K562 (cell line): ENCODE measurements at places on chromosomes 16 and 17.

DNA sequence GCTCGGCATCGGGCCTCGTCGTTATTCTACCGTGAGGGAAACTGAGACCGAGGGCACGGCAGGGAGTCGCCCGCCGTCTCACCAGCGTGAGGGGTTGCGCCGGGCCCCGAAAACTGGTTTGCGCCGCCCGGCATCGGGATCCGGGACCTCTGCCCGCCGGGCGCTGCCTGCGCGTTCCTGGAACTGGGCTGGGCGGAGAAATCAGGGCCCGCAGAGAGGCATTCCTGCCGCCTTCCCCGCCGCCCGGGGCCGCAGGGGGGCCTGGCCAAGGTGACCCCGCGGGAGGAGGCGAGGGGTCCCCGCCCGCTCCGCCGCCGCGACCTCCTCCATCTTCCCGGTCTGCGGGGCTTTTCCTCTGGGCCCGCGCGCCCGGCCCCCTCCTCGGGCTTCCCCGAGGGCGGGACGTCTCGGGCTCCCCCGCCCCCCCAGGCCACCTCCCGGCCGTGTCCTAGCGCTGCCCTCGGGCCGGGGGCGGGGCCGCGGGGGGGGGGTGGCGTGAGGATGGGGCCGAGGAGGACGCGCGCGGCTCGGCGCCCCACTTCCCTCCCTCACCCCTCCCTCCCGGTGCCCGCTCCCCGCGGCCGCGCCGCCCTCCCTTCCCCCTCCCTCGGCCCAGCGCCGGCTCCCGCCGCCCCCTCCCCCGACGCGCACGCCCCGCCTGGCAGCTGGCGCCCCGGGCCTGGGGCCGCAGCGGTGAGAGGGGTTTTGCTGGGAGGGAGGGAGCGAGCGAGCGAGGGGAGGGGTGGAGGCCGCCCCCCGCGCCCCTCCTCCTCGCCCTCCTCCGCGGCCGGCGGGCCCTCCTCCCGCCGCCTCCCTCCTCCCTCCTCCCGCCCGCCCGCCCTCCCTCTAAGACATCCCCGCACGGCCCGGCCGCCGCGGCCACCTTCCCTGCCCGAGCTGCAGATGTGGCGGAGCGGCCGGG is at the start of gene GLIS2:
Gene GLIS2 (plus strand): TSS at position 882 of the 922 bp plus-strand sequence. CDS start 16,214 bp downstream, outside the sequence.
- no peaks in the 10 kb centered on the region for H3K36me3 ChIP-seq
- H3K27ac ChIP-seq = peak within 1 kb of the TSS; percentile 56; the same call in 1 of the 3 replicates
- DNase-seq = peak; percentile 85
- H3K4me1 ChIP-seq = peaks cover 56% of the 10 kb centered on the region
- peak within 1 kb of the TSS; percentile 54 for H3K4me3 ChIP-seq

GRCh38 chr17:1593630-1593931 is 31.0 kb upstream of the PITPNA start:
- H3K27me3 ChIP-seq = no peaks in the 10 kb centered on the region
- DNase-seq = no peak
- no peak overlapping the region for H3K27ac ChIP-seq
- H3K4me3 ChIP-seq = no peak overlapping the region

DNA sequence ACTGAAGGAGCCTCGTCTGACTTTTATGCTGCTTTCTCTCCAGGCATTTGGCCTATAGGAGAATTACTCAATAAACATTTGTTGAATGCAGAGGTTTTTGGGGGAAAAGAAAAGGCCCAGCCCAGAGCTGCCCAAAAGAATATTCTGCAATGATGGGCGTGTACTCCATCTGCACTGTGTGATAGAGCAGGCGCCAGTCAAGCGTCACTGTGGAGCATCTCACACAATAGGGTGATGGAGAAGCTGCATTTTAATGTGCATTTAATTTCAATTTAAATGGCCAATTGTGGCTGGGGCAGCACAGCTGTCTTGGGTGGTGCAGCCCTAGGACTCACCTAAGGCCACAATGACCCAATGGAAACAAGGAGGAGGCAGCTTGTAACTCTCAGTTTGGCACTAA is 20.6 kb downstream of the GLYR1 start:
- H3K4me1 ChIP-seq = no peaks in the 10 kb centered on the region
- no peak overlapping the region for H3K27ac ChIP-seq
- H3K4me3 ChIP-seq = no peak overlapping the region

DNA sequence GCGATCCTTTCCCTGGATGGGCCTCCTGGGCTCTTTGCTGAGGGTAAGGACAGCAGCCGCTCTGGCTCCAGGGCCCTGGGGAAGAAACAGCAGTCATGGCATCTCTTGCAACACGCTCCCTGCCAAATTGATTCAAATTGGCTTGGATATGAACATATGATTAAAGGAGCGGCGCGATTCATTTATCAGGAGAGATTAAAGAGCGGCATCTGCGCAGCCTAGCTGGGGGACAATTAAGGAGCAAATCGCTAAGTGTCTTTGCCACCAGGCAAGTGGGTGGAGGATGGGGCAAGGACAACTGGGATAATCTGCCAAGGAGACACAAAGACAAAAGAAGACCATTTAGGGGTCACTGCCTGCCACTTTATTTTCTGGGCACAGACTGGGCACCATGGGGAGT is 27.8 kb downstream of the PIPOX start:
- peaks cover 1% of the 10 kb centered on the region; the same call in 1 of the 3 replicates for H3K27me3 ChIP-seq
- H3K27ac ChIP-seq = no peak overlapping the region
- H3K4me3 ChIP-seq = no peak overlapping the region
- no peaks in the 10 kb centered on the region for H3K36me3 ChIP-seq

GRCh38 chr16:21698169-21699032 is 34.6 kb downstream of the OTOA start:
- no peak for DNase-seq
- no peaks in the 10 kb centered on the region; the same call in 1 of the 2 replicates for H3K27me3 ChIP-seq
- H3K4me3 ChIP-seq = no peak overlapping the region
- no peaks in the 10 kb centered on the region for H3K4me1 ChIP-seq
- H3K27ac ChIP-seq = no peak overlapping the region

- no peaks in the 10 kb centered on the region for H3K4me1 ChIP-seq
- DNase-seq = no peak
- no peak overlapping the region for H3K4me3 ChIP-seq
These were observed 417.1 kb upstream of the CDH11 start for GRCh38 chr16:65538976-65539375.

DNA sequence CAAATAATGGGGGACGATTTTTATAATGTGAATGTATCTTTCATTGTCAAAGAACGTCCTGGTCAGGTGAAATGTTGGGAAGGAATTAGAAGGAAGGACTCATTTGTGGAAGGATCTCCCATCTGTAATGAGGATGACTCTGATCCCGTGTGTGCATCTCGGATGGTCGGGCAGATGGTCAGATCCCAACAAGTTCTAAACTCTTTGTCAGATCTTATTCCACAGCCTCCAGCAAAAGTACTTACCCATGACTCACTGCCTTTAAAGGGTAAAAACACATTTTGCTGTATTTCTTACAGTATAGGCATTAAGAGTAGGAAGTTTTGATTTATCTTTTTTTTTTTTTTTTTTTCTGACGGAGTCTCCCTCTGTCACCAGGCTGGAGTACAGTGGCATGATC is 539 bp upstream of the KRTAP4-8 start:
- peaks cover 7% of the 10 kb centered on the region; the same call in 1 of the 2 replicates for H3K27me3 ChIP-seq
- DNase-seq = no peak
- H3K4me1 ChIP-seq = no peaks in the 10 kb centered on the region
- no peak overlapping the region for H3K4me3 ChIP-seq
- H3K27ac ChIP-seq = no peak overlapping the region

DNA sequence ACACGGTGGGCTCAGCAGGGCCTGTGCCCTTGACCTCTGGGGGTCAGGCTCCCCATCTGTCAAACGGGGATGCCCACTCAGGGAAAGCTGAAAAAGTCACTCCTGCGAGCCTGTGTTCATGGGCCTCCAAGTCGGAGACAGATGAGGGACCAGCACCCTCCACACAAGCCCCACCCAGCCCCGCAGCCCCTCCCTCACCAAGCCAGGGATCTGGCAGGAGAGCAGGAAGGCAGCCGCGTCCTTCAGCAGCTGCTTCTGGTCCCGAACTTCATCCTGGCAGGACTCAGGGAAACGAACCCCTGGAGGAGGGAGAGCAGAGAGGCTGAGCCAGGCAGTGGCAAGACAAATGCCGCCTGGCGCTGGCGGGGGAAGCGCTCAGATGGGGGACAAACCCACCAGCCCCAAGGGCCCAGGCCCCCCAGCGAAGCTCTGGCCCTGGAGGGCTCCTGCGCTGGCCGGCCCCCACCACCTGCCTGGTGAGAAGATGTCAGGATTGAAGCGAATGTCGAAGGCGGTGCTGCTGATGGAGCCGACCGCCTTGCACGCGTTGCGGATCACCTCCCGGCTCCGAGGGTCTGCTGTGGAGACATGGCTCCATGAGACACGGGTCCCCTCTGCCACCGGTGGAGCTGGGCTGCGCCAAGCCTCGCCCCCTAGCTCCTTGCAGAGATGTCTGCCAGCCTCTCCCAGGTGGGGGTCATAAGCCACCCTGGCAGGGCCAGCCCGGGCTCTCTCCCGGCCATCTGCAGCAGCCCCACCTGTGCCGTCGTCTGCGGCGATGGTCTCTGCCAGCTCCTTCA is 15.4 kb downstream of the CLUH start:
- no peak overlapping the region for H3K4me3 ChIP-seq
- no peaks in the 10 kb centered on the region for H3K27me3 ChIP-seq
- H3K4me1 ChIP-seq = no peaks in the 10 kb centered on the region
- no peak for DNase-seq

GRCh38 chr16:65547772-65548446 is 426.0 kb upstream of the CDH11 start:
- DNase-seq = no peak
- no peak overlapping the region for H3K4me3 ChIP-seq
- H3K36me3 ChIP-seq = no peaks in the 10 kb centered on the region
- H3K27ac ChIP-seq = no peak overlapping the region

DNA sequence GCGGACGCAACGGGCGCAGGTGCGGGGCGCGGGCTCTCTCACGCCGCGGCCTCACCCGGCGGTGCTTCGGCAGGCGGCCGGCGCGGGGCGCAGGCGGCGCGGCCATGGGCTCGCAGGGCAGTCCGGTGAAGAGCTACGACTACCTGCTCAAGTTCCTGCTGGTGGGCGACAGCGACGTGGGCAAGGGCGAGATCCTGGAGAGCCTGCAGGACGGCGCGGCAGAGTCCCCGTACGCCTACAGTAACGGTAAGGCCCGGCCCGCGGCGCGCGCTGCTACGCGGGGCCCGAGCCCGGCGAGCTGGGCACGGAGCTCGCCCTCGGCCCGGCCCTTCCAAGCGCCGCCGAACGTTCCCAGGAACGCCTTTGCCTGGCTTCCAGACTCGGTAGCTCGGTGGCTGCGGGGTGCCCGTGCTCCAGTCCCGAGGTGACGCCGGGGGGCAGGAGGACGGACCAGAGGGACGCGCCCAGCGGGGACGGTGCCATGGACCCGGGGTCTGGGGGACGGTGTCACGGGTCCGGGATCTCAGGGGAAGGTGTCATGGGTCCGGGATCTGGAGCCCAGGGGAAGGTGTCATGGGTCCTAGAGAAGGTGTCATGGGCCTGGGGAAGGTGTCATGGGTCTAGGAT is 435 bp downstream of the RAB40C start:
- peaks cover 18% of the 10 kb centered on the region; the same call in 2 of the 3 replicates for H3K4me1 ChIP-seq
- DNase-seq = peak; percentile 39
- H3K27me3 ChIP-seq = no peaks in the 10 kb centered on the region

- no peak overlapping the region for H3K27ac ChIP-seq
- peaks cover 52% of the 10 kb centered on the region; the same call in 2 of the 3 replicates for H3K36me3 ChIP-seq
- DNase-seq = no peak
These were observed 3.4 kb downstream of the LCAT start for GRCh38 chr16:67940446-67941089.

- no peak overlapping the region for H3K27ac ChIP-seq
- H3K36me3 ChIP-seq = peaks cover 56% of the 10 kb centered on the region; the same call in 2 of the 3 replicates
- H3K4me1 ChIP-seq = no peaks in the 10 kb centered on the region; the same call in 1 of the 2 replicates
- DNase-seq = no peak
- H3K4me3 ChIP-seq = no peak overlapping the region
- H3K27me3 ChIP-seq = no peaks in the 10 kb centered on the region
These were observed 13.6 kb downstream of the SMG6 start for GRCh38 chr17:2289878-2290478.

DNA sequence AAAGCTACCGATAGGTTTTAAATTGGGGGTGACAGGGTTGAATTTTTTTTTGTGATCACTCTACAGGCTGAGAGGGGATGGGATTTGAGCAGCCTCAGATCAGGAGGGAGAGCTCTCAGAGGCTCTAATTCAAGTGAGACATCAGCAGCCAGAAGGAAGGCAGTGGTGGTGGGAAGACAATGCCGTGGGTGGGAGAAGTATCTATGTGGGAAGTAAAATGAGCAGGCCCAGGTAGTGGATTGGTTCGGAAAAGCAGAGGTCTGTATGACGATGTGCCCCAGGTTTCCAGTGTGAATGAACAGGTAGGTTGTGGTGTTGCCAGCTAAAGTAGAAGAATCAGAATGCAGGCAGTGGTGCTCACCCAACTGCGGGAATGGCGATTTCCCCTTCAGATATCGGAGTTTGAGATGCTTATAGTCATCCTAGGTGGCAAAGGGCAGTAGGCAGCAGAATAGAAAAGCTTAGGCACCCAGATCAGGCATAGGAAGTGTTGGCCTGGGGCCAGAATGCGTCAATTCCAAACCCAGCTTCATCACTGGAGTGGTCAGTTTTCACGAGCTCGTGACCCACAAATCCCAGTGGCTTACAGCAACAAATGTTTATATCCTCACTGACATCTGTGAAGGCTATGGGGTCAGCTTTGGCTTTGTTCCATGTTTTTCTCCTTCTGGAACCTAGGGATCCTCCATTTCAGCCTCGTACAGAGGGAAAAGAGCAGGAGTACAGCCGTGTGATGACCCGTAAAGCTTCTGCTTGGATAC is 24.0 kb downstream of the MEOX1 start:
- H3K4me1 ChIP-seq = no peaks in the 10 kb centered on the region
- no peak overlapping the region for H3K27ac ChIP-seq
- no peaks in the 10 kb centered on the region for H3K36me3 ChIP-seq
- no peak overlapping the region for H3K4me3 ChIP-seq

GRCh38 chr17:44071198-44071520 is 624 bp downstream of the G6PC3 start:
- H3K4me1 ChIP-seq = peaks cover 41% of the 10 kb centered on the region
- H3K4me3 ChIP-seq = peak overlapping the region; percentile 62
- peaks cover 23% of the 10 kb centered on the region; the same call in 2 of the 3 replicates for H3K36me3 ChIP-seq
- DNase-seq = no peak
- peak overlapping the region; percentile 84 for H3K27ac ChIP-seq

DNA sequence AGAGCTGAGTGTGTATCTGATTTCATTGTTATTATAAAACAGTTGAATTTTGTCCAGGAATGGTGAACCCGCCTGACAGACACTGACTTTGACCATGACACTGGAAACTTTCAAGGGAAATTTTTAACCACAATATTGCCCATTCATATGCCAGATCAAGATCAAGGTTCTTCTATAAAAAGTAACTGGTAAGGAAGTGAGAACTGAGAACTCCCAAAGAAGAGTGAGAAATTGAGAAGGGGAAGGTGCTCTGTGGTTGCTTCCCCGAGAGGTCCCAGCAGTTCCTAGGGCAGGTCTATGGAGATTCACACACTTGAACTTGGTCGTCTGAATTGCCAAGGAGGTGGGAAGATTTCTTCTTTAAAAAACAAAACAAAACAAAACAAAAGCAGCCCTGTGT is 27.3 kb downstream of the SLC6A4 start:
- no peak for DNase-seq
- peaks cover 32% of the 10 kb centered on the region for H3K27me3 ChIP-seq
- peaks cover 4% of the 10 kb centered on the region; the same call in 1 of the 2 replicates for H3K4me1 ChIP-seq

- H3K27me3 ChIP-seq = no peaks in the 10 kb centered on the region
- no peaks in the 10 kb centered on the region for H3K36me3 ChIP-seq
- no peak overlapping the region for H3K27ac ChIP-seq
These were observed 29.7 kb downstream of the RAI1 start for GRCh38 chr17:17710728-17711541.

GRCh38 chr17:50636804-50637195 is 2.1 kb downstream of the ABCC3 start:
- DNase-seq = no peak
- H3K4me3 ChIP-seq = no peak overlapping the region
- H3K4me1 ChIP-seq = peaks cover 26% of the 10 kb centered on the region
- no peak overlapping the region for H3K27ac ChIP-seq
- H3K27me3 ChIP-seq = peaks cover 45% of the 10 kb centered on the region
